ENCODE measurements at places on chromosomes 2 and 18.

- no peak for DNase-seq
Observed at GRCh38 chr18:21908711-21909110, 168.1 kb downstream of the MIB1 start.

DNA sequence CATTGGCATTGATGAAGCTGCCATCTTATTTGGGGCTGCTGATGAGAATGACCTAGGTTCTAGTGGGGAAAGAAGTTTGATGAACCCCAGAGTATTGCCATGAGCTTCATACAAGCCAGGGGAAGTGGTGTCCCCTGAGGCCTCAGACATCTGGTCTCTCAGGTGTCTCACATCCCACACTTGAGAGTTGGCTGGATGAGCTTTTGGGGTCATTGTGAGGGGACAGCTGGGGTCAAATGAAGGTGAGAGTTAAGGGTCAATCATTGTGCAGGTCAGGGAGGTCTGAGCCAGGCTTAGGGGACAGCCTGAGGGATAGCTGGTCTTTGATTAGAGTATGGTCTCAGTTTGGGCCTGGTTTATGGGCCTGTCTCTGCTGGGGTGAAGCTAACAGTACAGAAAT is 336.5 kb downstream of the CYP26B1 start:
- no peak for DNase-seq

GRCh38 chr2:197196541-197197180 is 113.9 kb downstream of the ANKRD44 start:
- no peak for DNase-seq

- no peak for DNase-seq
Observed at GRCh38 chr2:76867854-76868253, 654.3 kb downstream of the LRRTM4 start.

DNA sequence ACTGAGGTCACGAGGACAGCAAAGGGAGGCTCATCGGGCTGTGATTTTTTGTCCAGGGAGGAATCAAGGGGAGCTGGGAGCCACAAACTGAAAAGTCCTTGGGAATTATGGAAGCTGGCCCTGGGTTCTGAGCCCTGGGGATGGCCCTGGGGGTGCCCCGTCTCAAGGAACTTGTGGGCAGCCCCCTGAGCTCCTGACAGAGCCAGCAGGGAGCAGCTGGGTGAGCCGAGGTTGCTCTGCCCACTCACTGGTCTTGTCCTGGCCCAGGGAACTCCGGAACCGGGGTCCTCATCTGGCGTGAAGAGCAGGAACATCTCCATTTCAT is 61.3 kb upstream of the HDAC4 start:
- DNase-seq, result no peak

DNA sequence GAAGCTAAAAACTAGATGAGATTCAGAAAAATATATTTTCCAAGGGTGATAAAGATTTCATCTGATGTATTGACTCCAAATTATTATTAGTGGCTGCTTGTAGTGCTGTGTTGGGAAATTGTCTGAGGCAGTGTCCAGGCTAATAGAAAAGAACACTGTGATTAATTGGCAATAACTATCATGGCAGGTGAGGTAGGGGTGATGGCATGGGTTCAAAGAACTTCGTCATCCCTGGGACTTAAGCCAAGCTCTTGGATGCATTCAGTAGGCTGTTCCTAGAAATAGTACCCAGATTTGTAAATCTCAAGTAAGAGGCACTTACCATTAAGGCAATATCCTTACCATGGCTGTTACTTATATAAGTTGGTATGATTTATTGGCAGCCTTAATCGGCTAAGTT is 13.2 kb upstream of the RAPGEF4 start:
- no peak for DNase-seq

DNA sequence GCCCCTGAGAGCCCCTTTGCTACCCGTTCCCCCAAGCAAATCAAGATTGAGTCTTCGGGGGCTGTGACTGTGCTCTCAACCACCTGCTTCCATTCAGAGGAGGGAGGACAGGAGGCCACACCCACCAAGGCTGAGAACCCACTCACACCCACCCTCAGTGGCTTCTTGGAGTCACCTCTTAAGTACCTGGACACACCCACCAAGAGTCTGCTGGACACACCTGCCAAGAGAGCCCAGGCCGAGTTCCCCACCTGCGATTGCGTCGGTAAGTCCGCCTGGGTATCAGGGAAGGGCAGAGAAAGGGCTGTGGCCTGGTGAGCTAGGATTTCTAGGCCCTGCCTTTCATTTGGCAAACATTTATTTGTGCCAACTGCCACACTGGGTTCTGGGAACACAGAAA is 63.4 kb downstream of the TET3 start:
- DNase-seq, result no peak

DNA sequence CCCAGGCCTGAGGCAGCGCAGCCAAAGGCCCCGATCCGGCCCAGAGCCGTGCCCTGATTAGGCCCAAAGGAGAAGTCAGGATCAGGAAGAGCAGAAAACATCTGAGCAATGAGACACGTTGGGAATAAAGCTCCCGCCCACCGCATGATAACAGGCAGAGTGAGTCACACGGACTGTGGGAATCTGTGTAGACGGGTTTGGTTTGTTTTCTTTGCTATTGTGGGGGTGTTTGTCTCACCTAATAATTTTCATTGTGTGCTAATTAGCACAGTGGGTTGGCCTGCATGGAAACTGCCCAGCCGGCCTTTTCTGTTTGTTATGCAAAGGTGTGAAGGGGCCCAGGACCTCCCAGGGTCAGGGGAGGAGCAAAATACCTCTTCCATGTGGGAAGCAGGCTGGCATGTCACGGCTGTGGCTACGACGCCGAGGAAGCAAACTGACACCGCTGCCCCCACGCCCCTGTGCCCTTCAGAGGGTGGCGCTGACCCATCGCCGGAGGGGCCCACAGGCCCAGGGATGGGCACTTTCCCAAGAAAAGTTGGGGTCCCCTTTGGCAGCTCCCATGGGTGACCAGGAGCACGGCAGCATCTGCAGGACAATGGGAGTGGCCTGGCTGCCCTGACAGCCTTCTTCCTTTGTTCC is 68.4 kb upstream of the CTDP1 start:
- peak; percentile 2 for DNase-seq

- DNase-seq, result no peak
Observed at GRCh38 chr2:10469955-10470608, 22.0 kb upstream of the ODC1 start.

DNA sequence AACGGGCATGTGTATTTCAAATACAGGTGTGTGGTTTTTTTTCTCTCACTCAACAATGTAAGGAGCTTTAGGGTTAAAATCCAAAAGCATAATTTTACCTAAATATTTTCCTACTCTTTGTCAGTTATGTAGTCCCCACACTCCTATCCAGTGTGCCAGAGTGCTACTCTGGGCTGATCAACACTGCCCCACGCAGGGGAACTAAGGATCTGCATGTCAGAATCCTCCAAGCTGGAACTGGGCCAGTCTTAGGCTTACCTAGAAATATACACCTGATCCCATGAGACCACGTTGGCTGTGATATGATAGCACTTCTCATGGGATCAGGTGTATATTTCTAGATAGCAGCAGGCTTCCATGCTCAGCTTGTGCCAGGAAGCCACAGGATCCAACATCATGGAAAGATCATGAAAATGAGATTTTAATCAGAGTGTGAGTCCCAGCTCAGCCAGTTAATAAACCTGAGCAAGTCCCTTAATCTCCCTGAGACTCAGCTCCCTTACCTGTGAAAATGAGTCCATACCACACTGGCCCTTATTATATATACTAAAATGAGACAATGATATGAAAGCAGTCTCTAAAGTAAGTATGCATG is 29.7 kb downstream of the CCDC141 start:
- DNase-seq, result peak; percentile 51

DNA sequence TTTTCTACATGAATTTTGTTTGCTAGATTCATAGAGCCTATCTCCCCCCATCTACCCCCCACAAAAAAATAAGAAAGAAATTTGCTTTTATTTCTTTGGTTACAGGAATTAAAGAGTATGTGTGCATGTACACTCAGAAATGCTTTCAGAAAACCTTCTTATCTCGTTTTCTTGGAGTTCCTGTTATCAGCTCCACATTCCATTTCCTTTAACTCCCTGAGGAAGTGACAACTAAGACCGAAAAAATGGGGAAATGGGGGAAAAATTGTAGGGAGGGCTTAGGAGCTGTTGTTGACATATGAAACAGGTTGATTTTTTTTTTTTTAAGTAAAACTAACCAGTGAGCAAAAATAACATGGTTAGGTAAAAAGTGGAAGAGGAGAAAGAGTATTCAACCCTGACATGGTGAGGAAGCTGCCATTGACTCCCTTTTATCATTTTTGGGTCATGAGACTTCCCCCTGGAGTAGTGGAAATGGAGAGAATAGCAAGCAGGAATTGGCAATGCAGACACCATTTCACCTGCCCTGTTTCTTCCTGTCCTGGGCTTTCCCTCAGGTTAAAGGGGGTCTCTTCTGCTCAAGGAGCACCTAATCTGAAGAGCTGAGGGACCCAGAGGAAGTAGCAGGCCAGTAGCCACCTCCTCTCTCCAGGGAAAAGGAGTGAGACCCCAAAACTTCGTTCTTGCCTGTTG is 93.5 kb downstream of the OSBPL6 start:
- no peak for DNase-seq

DNA sequence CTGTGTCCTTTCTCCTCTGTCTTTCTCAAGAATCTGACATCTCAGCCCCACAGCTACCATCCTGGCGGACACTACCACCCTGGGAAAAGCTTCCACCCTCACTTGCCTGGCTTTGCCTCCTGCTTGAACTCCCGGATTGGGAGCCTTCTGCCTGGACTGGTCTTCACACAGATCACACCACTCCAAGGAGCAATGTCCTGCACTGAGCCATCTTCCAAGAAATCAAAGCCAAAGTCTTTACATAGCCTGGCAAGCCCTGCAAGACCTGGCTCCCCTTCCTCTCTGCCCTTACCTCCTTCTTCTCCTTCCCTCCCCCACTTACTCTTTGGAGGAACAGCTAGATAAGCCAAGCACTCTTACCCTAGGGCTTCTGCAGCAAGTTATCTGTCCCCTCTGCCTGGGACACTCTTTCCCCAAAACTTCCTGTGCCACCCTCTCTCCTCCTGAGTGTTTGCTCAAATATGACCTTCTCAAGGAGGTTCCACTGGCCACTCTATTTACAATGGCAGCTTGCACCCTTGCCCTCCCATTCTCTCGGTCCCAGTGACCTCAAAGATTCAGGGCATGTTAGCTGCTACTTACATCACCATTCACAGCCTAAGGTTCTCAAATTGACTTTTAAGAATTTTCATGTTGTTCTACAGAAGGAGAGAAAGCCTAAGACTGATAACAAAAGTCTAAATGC is 9.7 kb downstream of the ATP8B1 start:
- no peak for DNase-seq

- no peak for DNase-seq
Observed at GRCh38 chr2:170716851-170717598, 1.9 kb downstream of the SP5 start.

DNA sequence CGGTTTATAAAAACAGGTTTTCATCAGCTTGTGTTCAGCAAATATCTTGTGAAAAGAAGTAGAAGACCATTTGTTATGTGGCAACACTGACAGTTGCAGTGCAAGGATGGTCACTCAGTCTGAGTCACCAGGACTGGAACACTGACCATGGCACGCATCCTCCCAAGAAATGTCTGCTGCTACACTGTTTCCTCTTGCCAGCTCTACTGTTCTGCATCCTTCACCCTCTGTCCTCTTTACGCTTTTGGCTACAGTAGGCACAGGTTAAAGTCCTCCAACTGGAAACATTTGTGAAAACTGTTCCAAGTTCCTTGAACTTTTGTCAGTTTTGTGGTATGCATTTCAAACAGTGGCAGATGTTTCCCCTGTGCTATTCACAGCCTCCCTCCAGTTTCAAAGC is 39.4 kb downstream of the OSR1 start:
- DNase-seq, result no peak

GRCh38 chr2:154623819-154624218 is 74.7 kb upstream of the KCNJ3 start:
- peak; percentile 56 for DNase-seq

- no peak for DNase-seq
Observed at GRCh38 chr2:41027095-41027494, 575.2 kb upstream of the SLC8A1 start.

GRCh38 chr2:212535996-212536816 is 2.4 kb downstream of the ERBB4 start:
- DNase-seq, result no peak

DNA sequence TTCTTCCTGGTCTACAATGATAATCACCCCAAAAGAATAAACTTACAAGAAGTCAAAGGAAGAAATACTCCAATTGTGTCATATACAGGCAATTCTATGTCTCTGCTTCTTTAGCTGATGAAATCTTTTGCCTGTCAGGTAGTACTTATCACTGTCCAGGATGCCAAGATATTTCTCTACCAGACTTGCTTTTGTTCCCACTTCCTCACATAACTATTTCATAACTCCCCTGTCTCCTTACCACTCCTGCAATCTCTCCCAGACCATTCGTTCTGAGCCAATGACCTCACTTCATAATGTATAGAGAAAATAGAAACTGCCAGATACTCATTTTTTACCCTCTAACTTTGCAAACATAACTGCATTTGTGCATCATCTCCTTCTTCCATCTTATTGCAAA is 39.1 kb downstream of the HNMT start:
- DNase-seq, result no peak

DNA sequence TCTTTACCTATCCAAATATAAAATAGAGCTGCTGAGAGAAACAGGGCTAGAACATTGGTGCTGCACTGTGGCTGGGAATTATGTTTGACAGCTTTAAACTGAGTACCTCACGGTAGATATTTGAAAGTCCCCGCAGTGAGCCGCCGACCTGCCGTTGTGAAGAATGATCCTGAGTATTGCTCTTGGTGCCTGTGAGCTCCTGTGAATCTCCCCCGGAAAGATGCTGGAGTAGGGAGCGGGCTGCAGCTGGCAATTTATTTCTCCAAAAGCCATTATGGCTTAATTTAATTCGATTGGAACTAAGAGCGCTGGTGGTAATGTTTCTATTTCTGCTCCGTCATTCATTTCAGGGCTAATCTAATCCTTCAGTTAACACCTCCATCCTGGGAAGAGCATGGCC is 129.4 kb upstream of the TPO start:
- no peak for DNase-seq

GRCh38 chr2:152448606-152449005 is 113.6 kb downstream of the FMNL2 start:
- DNase-seq, result no peak

DNA sequence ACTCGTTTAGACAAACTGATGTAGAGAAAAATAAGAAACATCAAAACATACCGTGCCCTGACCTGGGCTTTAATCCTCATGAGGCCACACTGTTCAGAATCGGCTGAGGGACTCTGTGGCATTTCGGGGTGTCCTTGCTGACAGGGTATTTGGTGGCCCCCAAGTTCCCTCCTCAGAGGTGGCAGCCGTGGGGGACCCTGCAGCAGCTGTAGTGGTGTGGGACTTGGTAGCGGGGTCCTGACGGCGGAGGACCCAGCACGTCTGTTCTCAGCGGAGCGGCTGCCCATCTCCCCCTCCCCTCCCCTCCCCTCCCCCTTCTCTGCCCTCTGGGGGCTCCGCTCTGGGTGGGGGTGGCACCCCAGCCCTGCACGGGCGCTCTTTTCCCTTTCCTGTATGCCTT is 18.4 kb downstream of the KCNG2 start:
- DNase-seq, result no peak
